ENCODE measurements at places on chromosomes 3 and 15.

GRCh38 chr3:21825684-21826083 lies 74.7 kb upstream of the ZNF385D start:
- no peak for DNase-seq

DNA sequence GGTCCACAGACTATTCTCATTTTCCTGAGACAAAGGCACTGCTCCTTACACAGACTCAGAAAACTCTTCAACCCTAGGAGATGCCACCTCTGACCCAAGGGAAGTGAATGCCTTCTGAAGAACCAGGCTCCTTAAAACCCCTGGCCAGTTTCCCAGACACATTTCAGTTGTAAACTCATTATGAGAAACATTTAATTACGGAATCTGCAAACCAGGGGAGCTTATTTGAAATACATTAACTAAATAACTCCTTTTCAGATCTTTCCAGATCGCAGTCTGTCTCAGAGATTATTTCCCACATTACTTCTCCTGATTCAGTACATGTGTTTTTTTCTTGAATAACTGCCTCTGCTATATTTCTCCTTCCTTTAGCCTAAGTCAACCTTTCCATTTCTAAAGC lies 17.6 kb downstream of the MYO5A start:
- no peak for DNase-seq

DNA sequence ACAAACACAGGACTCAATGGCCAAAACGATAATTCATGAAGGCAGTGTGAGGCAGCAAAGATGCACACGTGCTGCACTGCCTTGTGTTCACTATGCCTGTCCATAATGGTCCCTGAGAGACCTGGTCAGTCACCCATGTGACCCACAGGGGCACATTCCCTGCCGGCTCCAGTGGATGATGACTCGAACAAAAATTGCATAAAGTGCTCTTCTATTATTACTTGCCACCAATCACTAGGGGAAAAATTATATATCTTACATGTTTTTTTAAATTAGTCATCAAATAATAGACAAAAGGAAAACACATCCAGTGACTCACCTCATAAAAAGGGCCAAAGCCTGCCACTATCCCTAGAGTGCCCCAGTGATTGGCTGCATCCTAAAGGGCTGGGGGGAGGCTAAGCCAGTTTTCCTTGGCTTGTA lies 47.5 kb downstream of the UBP1 start:
- no peak for DNase-seq

DNA sequence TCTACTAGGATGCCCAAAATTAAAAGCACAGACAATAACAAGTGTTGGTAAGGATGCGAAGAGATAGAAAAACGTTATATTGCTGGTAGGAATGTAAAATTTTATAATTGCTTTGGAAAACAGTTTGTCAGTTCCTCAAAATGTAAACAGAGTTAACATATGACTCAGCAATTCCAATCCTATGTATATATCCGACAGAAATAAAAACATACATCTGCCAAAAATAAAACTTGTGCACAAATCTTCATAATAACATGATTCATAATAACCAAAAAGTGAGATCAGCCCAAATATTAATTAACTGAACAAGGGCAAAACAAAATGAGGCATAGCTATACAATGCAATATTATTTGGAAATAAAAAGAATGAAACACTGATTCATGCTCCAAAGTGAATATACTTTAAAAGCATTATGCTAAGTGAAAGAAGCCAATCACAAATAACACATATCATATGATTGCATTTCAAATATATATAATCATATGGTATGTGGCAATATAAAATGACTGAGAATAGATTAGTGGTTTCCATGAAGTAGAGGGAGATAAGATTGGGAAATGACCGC lies 609.3 kb downstream of the IGSF11 start:
- DNase-seq, result no peak

DNA sequence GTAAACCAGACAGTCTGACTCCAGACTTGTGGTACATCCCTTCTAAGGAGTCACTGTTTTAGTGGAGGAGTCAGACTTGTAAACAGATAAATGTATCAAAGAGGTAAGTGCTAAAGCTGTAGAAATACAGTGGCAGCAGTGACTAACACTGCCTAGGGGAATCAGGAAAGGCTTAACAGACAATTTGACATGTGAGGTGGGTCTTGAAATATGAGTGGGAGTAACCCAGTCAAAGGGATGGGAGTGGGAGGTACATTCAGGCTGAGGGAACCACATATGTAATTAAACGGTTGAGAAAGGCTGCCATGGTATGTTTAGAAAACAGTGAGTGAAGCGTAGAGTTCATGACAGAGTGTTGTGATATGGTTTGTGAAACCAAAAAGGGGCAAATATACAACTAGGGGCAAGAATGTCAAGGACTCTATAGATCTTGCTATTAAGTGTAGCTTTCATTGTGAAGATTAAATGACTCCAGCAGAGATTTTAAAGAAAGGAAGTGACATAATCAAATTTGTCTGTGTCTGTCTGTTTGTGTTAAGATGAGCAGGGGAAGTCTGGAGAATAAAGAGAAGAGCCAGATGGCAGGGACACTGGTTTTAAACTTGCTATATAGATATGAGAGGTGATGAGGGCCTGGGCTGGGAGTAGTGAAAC lies 11.2 kb upstream of the ALCAM start:
- no peak for DNase-seq

DNA sequence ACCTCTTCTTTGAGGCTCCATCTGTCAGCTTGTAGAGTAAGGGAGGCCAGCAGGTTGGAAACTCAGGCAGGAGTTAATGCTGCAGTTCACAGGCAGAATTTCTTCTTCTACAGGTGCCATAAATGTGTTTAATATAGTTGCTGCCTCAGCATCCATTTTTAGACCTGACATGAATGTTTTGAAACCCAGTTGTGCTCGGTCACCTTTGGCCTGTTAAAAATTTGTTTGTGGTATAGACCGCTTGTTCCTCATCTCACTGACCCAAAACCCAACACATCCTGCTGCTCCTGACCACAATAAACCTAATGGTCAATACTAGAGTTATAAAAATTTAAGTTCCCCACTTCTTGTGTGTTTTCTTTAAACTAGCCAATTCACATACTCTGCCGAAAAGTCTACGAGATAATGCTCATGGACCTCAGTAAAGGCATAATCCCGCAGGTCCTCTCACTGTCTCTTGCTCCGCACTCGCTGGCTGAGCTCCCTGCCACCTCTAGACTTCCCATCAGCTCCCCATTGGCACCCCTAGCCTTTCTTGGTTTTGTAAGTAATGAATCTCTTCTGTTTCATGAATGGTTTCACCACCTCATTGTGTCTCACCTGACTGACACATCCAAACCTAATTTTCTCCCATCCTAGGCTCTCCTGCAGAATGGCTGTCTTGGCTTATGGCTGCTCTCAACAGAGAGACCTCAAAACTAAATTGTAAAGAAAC lies 138.5 kb upstream of the STRIT1 start:
- DNase-seq, result no peak

GRCh38 chr3:47419083-47420043 lies 38.5 kb downstream of the PTPN23 start:
- no peak for DNase-seq

DNA sequence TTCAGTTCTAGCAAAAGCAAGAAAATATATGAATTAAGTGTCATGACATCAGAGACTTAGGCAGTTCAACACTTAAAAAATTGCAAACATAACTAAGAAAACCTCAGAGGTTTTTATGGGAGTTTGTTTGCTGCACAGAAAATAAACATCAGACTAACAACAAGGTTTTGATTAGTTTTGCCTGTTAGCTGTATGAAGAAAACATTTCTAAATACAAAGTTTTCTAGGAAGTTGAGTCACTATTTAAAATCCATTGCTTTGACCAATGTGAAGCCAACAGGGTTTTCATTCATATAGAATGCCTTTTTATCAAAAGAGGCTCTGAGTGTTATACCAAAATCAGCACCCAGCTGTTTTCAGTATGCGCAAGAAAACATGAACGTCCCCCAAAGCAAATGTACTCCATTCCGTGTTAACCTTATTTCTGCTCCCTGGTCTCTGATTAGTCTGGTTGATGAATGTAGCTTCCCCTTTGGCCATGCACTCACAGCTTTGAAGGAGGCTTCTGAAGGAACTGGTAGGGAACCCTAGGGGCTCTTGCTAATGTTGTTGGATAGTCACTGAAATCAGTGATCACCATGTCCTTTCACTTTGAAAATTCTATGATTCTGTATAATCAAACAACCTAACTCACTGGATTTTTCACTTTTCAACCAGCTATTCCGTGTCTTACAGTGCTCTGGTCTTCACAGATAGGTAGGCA lies 89.6 kb upstream of the TSEN2 start:
- DNase-seq, result no peak

- DNase-seq, result no peak
Observed at GRCh38 chr3:25683882-25684281, 19.2 kb upstream of the TOP2B start.

- no peak for DNase-seq
Observed at GRCh38 chr3:5798809-5799208, 611.3 kb downstream of the EDEM1 start.

- DNase-seq, result no peak
Observed at GRCh38 chr3:74535281-74535680, 79.2 kb downstream of the CNTN3 start.

GRCh38 chr3:124591699-124592098 lies 138.6 kb upstream of the UMPS start:
- DNase-seq, result no peak

GRCh38 chr3:52119099-52119498 lies 35.1 kb downstream of the POC1A start:
- no peak for DNase-seq

DNA sequence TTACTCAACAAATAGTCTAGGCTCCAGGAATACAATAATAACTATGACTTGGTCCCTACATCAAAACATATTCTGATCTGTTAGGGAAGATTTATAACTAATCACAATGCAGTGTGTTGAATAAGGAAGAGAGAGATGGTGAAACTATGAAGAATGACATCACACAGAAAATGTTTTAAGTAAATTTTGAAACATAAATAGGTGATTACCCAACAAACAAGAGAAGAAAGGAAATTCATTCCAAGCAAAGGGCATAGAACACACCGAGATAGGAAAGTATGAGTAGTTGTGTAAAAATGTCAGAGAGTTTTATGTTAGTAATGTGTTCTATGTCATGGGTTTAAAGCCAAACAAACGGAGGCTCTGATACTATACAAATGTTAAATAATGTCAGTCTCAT lies 13.4 kb downstream of the SEC62 start:
- no peak for DNase-seq

GRCh38 chr3:178270838-178271237 lies 265.4 kb upstream of the KCNMB2 start:
- no peak for DNase-seq

GRCh38 chr3:107410606-107411005 lies 33.4 kb downstream of the CCDC54 start:
- DNase-seq, result no peak

DNA sequence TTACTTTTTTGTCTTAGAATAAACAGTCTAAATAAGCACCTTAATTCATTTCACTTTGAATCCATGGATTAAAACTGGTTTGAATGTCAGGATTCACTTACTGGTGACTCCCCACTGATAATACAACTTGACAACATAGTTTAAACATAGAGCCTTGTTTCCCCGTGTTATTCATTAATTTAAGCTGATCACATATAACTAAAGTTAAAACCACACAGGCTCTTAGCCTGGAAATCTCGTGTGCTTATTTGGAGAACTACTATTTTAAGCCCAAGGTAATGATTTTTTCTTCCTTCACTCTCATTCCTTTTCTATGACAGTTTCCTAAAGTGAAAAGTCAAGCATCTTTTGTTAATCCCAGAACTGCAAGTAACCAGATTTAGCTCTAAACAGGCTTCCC lies 64.2 kb downstream of the HACD2 start:
- DNase-seq, result no peak

GRCh38 chr3:103048068-103048722 lies 613.4 kb downstream of the ZPLD1 start:
- no peak for DNase-seq

- no peak for DNase-seq
Observed at GRCh38 chr3:185656321-185656840, 70.3 kb downstream of the SENP2 start.

- DNase-seq, result no peak
Observed at GRCh38 chr3:72816862-72817355, 31.3 kb downstream of the SHQ1 start.

DNA sequence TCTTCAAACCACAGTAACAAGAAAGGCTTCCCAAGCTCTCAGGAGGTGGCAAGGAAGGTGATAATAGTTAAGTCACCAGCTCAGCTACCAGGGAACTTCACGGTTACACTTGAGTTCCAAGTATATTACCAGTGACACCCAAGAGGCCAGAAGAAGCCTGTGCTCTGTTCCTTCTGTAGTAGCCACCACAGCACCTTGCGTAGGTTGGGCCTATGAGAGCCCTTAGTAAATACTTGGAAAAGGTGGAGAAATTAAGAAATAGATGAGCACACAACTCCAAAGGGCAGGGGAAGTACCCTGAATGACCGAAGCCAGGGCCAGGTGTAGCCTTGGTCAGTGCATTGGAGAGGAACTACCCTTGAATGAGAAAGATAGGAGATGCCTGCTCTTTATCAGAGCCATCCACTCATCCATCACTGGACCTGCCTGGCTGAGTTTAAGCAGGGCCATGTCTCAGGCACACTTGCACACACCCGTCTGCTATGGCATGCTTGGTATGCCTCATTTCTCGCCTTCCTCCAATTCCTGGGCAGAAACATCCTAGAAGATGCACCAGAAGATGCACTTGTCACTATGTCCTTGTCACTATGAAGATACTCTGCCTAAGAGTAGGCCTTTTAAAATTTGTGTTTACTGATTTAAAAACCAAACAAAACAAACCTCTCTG lies 32.6 kb upstream of the NDUFB4 start:
- DNase-seq, result no peak

GRCh38 chr15:101351736-101352135 lies 56.7 kb upstream of the SNRPA1 start:
- no peak for DNase-seq

GRCh38 chr3:43389388-43390254 lies 103.3 kb downstream of the SNRK start:
- DNase-seq, result peak; percentile 48

DNA sequence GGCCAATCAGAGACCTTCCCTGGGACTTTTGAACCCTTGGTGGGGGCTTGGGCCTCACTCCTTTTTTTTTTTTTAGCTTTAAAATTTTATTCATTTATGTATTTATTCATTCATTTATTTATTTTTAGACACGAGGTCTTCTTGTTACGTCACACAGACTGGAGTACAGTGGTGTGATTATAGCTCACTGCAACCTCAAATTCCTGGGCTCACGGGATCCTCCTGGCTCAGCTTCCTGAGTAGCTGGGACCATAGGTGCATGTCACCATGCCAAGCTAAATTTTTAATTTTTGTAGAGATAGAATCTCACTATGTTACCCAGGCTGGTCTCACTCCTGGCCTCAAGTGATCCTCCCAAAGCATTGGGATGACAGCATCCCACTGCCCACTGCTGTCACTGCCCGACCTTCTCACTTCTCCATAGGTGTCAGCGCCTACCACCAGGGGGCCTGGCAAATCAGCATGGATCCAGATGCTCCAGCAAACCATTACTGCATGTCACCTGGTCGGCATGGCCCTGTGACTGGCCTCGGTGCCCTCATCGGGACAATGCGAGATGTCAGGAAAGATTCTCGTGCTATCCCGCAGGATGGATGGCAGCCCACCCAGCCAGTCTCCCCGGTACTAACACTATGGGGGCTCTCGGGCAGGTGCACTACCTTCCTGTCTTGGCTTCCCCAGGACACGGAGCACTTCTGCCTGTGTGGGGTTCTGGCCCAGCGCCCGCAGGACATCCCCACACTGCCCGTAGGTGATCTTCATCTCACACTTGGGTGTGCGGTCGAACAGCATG lies 3.0 kb downstream of the MYL3 start:
- DNase-seq, result peak; percentile 24
